ENCODE measurements at places on chromosomes 3 and 15.

DNA sequence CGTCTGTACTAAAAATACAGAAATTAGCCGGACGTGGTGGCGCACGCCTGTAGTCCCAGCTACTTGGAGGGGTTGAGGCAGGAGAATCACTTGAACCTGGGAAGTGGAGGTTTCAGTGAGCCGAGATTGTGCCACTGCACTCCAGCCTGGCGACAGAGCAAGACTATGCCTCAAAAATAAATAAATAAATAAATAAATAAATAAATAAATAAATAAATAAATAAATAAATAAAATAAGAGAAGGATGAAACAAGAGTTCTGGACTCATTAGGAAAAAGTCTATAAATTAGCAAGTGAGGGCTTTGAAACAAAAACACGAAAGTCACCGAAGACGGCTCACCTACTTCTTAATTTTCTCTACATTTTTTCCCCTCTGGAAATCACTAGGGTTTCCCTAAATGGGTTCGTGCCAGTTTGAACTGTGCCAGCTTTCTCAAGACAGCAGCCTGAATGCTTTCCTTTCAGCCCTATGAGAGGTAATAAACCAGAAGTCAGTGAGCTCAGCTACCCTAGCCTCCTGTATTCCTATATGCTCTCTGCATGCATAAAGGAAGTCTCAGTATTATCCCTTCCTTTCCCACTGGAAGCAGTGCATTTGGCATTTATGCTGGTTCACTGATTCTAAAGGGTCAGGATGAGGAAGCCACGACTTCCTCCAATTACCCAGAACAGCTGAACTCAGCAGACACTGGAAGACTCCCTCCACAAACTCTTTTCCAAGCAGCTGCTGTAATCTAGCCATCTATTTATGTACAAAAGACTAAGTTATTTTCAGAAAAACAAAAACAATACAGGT lies 266.9 kb downstream of the ZBBX start:
- DNase-seq: no peak

GRCh38 chr15:32803631-32804030 lies 85.8 kb downstream of the GREM1 start:
- no peak for DNase-seq

- DNase-seq: no peak
These were observed at the start of gene LSAMP for GRCh38 chr3:116445311-116445841. Gene LSAMP (minus strand): TSS chr3:116445487.

- no peak for DNase-seq
These were observed 19.8 kb downstream of the LRCH3 start for GRCh38 chr3:197810901-197811300.

DNA sequence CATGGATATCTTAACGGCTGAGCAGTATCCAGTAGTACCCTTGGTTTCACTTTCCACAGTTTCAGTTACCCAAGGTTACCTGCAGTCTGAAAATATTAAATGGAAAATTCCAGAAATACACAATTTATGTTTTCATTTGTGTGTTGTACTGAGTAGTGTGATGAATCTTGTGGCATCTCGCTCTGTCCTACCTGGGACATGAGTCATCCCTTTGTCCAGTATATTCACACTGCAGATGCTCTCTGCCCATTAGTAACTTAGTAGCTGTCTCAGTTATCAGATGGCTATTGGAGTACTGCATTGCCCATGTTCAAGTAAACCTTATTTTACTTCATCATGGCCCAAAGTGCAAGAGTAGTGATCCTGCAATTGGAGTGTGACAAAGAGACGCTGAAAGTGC lies 26.1 kb downstream of the GASK1A start:
- DNase-seq: no peak

DNA sequence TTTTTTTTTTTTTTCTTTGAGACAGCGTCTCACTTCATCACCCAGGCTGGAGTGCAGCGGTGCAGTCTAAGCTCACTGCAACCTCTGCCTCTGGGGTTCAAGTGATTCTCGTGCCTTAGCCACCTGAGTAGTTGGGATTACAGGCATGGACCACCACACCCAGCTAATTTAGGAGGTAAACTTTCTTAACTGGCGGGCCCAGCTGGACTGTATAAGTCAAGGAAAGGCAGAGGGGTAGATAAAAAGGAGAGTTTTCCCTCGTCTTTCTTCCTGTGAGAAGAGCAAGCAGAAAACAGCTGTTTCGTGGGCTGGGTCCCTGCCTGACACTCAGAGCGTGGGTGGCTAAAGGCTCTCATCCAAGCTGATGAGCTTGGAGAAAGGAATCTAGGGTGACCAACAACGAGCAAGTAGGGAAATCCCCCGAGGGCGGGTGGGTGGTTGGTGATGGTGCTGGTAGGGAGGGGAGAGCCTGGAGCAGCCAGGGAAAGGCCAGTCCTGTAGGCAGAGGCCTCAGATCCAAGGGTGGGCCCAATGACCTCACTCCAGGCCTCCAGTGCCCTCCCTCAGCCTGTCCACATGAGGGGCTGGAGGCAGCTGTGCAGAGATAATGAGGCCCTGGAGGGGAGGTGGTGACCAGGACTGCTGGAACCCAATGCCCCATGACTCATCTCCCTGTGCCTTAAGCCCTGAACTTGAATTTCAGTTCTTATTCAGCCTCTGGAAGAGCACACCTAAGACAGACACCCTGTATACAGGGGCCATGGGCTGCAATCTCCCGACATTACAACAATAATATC lies 43.1 kb upstream of the LIMD1 start:
- no peak for DNase-seq

GRCh38 chr15:42491539-42492225 lies 741 bp upstream of the ZNF106 start:
- no peak for DNase-seq

GRCh38 chr3:71047616-71048531 lies 535.7 kb downstream of the FOXP1 start:
- DNase-seq: no peak

DNA sequence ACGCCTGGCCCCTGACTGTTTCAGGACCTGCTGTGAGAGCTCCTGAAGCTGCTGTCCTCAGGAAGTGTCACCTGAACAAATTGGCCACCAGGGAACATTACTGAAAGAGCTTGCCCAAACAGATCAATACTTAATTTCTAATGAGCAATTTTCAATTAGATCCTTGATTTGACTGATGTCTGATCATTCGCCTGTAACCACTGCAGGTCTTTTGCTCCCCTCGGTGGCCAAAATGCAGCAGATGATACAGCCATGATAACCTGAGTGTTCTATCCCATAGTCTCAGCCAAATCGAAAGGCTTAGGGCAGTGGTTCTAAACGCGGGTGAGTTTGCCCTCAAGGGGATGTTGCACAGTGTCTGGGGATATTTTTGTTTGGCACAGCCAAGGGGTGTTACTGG lies 57.6 kb upstream of the MEX3B start:
- DNase-seq: no peak

GRCh38 chr3:9047452-9048346 lies 84.4 kb upstream of the RAD18 start:
- no peak for DNase-seq

DNA sequence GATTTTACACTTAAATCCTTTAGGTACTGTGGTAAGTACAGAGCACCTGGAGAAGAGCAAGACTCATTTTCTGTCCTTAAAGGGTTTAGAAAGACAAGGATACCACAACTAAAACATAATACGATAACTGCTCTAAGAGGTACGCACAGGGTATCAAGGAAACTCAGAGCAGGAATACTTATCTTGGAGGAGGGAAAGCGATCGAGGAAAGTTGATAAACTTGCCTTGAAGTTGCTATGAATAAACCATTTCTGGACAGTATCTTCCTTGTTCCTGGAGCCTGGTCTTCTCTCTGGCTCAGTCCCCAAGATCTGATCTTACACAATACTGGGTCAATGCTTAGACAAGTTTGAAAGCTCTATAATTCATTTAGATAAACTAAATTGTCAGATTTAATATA lies 17.6 kb upstream of the GATM start:
- no peak for DNase-seq

- DNase-seq: no peak
These were observed 130.6 kb downstream of the SMAD6 start for GRCh38 chr15:66832664-66833063.

- no peak for DNase-seq
These were observed 199.7 kb upstream of the LRTM1 start for GRCh38 chr3:55127565-55127964.

- DNase-seq: no peak
These were observed 272.8 kb downstream of the BBX start for GRCh38 chr3:107795514-107796094.

- no peak for DNase-seq
These were observed 4.6 kb downstream of the TPM1 start for GRCh38 chr15:63046917-63047760.

DNA sequence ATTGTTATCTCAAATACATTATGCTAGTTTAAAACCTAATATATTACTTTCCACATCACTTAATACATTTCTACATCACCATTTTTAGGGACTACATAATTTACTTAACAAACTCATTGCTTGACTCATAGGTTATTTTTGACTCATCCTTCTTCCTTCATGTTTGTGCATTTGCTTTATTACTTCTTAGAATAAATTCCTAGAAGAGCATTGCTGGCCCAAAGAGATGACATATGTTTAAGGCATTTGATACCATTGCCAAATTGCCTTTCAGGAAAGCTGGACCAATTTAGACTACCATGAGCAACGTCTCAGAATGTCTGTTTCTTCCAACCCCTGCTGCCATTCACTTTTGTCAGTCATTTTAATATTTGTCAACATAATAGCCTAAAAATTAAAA lies 905.8 kb downstream of the IGSF11 start:
- no peak for DNase-seq

DNA sequence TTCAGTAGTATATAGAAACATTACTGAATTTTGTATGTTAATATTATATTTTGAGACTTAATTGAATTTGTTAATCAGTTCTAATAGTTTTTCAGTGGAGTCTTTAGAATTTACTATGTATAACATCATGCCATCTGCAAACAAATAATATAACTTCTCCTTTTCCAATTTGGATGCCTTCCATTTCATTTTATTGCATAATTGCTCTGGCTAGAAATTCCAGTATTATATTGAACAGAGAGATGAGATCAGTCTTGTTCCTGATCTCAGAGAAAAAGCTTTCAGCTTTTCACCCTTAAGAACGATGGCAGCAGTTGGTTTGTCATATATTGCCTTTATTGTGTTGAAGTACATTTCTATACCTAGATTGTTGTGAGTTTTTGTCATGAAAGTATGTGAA lies 40.4 kb downstream of the OR4F15 start:
- DNase-seq: no peak

GRCh38 chr15:43095708-43096347 lies 10.0 kb downstream of the UBR1 start:
- no peak for DNase-seq

- DNase-seq: peak; percentile 65
These were observed 4.2 kb upstream of the NPHP3 start for GRCh38 chr3:132726341-132726823.

GRCh38 chr3:98188545-98188944 lies 22.0 kb downstream of the OR5H15 start:
- DNase-seq: no peak

DNA sequence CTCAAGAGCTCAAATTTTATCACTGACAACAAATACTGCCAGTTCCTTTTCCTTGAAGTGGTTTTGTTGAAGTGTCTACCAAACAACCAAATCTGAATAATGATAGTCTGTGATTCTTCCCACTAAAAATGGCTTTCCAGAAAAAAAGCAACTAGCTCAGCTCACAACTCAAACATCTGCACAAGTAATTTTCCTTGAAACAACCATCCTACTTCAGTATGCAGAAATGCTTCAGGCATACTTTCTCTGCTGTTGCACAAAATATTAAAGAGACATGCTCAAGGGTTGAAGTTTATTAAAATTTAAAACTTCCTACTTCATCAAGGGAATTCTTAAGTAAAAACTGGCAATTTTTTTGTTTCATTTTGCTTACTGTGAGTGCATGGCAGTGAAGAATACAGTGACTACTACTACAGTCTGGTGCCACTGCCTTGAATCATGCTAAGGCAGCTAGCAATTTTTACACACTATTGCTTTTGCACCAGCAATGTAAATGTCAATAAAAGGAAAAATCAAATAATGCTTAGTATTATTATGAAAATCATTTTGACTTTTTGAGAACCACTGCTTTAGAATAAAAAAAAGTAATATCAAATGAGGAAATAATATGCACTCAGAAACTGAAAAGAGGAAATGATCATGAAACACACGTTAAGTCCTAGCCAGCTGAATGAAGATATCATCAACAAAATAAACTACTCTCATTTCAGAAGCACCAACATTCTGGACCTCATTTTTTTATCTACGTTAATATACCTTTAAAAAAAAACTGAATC lies 33.6 kb downstream of the VPS13C start:
- DNase-seq: no peak

GRCh38 chr15:27545494-27546255 lies 553.4 kb downstream of the OCA2 start:
- DNase-seq: peak; percentile 79

GRCh38 chr15:90345857-90346256 lies 6.2 kb upstream of the ZNF774 start:
- no peak for DNase-seq

- DNase-seq: no peak
These were observed 89.0 kb upstream of the FNDC3B start for GRCh38 chr3:171950373-171950772.

GRCh38 chr3:6862880-6863195 lies 1.9 kb downstream of the GRM7 start:
- DNase-seq: no peak

DNA sequence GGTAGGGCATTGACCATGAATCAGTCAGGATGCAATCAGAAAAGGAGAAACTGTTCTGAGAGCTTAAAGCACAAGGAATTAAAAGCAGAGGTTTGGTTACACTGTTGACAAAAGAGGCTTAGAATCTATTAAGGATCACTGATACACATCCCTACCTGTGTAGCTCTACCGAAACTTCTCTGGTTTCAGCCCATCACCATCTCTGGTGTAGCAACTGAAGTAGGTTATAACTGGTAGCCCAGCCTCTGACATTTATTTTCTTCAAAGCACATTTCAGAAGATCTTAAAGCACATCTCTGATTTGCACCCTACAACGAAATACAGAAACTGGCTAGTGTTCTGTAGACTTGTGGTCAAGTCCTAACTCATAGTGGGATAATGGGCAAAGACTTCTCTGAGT lies 283.7 kb downstream of the GBE1 start:
- DNase-seq: no peak

DNA sequence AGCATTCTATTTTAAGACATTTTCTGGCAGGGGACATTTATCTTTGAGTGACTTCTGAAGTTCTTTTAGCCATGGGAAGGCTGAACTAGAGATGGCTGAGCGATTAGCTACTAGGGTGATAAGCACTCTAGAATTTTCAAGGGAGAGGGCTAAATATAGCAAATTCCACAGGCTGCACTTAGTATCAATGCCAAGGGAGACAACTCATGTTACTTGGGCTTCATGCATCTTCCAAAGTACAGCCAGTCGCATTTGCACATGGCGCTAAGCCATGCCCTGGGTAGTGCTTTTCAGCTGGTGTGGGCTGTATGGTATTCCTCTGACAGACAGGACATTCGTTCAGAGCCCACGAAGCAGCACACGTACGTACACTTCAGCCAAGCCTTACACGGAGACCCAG lies 69.6 kb downstream of the RYR3 start:
- no peak for DNase-seq

All from NCI-H2029 treated with DMSO at 0.1 percent for 48 hours (cell line).